ENCODE measurements at places on chromosomes 16 and 17. TPM values are rescaled to one million over a fixed set of nuclear protein-coding genes. Genes with fewer than 3 reads are reported as not detected.

DNA sequence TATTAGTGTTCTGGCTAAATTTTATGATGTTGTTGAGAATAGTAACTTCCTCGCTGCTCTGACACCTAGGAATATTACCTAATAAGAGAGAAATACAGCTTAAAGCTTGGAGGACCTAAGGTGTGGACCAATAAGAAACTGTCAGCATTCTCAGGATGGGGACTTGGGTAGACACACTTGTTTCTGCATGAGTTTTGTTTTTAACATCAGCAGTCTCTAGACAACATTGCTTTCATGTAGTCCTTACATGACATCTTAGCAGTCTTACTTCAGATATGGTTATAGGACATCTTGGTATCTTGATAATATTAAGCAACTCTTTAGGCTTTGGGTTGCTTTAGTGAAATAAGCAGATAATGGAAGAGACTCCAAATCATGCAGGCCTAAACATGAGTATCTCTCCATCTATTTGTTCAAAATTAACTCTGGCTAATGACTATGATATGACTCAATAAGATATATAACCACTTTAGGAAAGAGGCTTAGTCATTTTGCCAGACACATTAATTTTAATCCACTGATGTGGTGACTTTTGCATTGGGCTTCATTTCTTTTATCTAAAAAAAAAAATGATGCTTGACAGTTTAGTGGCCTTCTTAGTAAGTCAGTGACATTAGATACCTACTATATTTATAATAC lies 84.5 kb downstream of the WNT3 start:
- no peaks in the 10 kb centered on the region for H3K4me1 ChIP-seq
- H3K36me3 ChIP-seq: peaks cover 6% of the 10 kb centered on the region
- H3K27ac ChIP-seq: no peak overlapping the region
- no peak overlapping the region for H3K4me3 ChIP-seq
- no peak for DNase-seq

DNA sequence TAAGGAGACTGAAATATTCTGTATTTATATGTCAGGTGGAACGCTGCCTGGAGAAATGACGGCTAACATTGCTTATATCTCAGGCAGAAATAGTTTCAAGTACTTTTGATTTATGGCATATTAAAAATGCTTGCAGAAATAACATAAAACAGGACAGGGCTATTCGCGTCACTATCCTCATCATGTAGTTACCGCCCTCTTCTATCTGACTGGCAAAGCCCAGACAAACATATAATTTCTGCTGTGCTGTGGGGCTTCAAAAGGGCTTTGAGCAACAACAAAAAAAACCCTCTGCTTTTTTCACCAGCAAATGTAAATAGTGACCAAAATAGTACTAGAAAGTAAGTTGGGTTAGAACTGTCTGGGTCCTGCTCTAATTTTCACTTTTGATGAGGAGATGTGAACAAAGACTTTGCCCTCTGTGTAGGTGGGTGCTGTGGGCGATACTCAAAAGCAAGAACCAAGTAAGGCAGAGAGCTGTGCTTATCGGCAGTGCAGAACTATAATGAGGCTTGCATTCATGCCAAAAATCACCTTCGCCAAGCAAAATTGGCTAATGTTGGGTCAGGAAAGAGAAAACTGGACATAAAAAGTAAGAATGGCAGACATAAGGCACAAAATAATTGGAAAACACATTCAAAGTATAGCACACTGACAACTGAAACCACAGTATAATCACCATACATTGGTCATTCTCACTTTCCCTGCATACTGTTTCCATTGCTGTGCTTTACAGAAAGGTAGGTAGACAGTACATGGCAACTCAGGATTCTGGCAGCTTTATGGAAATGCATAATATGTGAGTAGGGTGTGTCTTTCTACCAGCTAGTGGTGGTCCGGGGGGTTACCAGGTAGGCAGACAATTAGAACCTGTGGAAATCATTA lies 151.2 kb upstream of the AXIN2 start:
- no peaks in the 10 kb centered on the region for H3K36me3 ChIP-seq
- DNase-seq: no peak
- no peaks in the 10 kb centered on the region for H3K27me3 ChIP-seq
- no peak overlapping the region for H3K27ac ChIP-seq
- H3K4me1 ChIP-seq: peaks cover 4% of the 10 kb centered on the region
- H3K4me3 ChIP-seq: no peak overlapping the region

DNA sequence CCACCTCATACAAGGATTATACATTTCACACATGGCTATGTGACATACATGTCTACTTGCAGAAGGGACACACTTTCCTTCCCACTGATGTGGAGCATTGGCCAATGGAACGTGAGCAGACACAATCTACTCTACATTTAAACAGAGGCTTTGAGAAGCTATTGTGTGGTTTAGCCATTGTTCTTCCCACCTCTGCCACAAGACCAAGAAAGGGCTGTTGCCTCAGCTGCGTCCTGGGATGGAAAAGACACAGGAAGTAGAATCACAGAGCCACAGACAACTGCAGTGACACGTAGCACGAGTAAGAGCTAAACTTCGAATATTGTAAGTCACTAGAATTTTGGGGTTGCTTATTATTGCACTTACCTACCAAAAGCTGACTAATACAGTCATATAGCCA lies 33.3 kb downstream of the PRKCB start:
- H3K27ac ChIP-seq: peak overlapping the region; percentile 78
- H3K27me3 ChIP-seq: no peaks in the 10 kb centered on the region
- DNase-seq: no peak

DNA sequence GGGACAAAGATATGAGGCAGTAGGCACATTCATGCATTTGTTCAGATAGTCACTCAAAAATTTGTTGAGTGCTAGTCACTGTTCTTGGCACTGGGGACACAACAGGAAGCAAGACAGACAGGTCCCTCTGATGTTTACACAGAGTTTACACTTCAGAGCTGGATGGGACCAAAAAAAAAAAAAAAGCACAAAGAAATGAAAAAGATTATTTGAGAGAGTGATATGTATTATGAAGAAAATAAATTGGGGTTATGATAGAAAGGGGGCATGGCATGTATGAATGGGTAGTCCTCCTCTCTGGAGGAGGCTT lies 3.5 kb upstream of the YPEL2 start:
- H3K27ac ChIP-seq: peak overlapping the region; percentile 6
- H3K36me3 ChIP-seq: peaks cover 2% of the 10 kb centered on the region
- peaks cover 3% of the 10 kb centered on the region for H3K27me3 ChIP-seq
- peaks cover 26% of the 10 kb centered on the region for H3K4me1 ChIP-seq
- no peak for DNase-seq

- no peak for DNase-seq
- H3K4me1 ChIP-seq: peaks cover 11% of the 10 kb centered on the region
- H3K27ac ChIP-seq: peak within 1 kb of the TSS; percentile 25
- H3K36me3 ChIP-seq: no peaks in the 10 kb centered on the region
Observed at GRCh38 chr17:61452301-61453290, at the start of gene TBX4. TSS of gene TBX4 (plus strand) at chr17:61452422. CDS start at chr17:61456491, 4,069 bp downstream.

Gene CACNG3
- total RNA-seq: not detected

Gene SPATA33
- 9.8 TPM for total RNA-seq

DNA sequence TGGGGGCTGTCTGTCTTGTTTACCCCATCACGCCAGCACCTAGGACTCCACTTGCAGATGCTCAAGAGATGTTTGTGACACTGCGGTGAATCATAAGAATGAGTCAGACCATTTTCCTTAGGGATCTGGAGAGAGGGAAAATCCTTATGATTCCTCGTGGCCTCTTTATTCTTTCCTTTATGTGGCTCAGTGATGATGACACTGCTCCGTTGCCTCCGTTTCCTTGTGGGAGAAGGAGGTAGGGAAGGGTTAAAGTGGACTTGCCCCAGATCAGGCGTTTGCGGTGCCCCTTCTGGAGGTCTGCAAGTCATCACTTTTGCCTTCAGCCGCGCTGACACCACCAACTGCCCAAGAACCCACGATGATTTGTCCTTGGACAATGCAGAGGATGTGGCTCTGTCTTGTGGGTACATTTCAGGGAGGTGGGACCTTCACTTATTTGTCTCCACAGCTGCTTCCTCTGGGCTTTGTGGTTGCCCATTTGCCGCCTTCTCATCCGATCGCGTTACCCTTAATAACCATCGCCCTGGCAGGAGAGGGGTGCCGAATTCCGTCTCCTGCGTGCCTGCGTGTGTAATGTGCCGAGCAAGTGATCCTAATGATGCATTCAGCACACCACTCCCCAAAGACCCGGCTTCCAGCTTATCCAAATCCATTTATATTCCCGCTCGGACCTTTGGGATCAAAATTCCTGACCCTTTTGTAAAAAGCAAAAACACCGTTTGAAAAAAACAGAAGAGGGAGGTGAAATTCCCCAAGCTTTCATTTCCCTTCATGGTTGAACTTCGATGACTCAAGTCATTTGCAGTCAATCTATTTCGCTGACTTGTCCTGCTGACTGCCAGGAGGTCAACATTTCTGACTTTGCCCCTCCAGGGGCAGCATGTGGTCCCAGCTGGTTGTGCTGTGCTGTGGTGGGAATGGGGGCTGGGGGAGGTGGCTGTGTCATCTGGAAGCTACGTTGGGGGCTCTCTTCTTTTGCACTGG lies 87.2 kb upstream of the IRX3 start:
- no peak for DNase-seq
- no peak overlapping the region for H3K27ac ChIP-seq
- no peaks in the 10 kb centered on the region for H3K36me3 ChIP-seq
- H3K4me1 ChIP-seq: peaks cover 4% of the 10 kb centered on the region

DNA sequence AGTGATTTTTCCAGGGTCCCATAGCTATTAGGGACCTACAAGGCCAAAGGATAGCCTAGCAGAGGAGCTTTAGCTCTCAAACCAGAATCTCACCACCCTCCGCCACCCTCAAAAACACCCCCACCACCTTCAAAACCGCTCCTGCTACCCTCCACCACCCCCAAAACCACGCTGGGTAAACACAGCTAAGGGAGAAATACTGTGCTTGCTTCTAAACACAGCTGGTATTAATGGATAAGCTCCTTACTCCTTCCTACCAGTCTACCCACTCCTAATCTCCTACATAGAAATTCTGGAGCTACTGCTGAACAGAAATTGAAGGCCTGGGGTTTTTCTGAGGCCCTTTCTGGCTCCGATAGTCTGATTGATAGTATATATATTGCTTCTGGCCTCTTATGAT lies 2.2 kb upstream of the LPCAT2 start:
- H3K27ac ChIP-seq: no peak overlapping the region
- no peak overlapping the region for H3K4me3 ChIP-seq
- H3K27me3 ChIP-seq: peaks cover 28% of the 10 kb centered on the region

DNA sequence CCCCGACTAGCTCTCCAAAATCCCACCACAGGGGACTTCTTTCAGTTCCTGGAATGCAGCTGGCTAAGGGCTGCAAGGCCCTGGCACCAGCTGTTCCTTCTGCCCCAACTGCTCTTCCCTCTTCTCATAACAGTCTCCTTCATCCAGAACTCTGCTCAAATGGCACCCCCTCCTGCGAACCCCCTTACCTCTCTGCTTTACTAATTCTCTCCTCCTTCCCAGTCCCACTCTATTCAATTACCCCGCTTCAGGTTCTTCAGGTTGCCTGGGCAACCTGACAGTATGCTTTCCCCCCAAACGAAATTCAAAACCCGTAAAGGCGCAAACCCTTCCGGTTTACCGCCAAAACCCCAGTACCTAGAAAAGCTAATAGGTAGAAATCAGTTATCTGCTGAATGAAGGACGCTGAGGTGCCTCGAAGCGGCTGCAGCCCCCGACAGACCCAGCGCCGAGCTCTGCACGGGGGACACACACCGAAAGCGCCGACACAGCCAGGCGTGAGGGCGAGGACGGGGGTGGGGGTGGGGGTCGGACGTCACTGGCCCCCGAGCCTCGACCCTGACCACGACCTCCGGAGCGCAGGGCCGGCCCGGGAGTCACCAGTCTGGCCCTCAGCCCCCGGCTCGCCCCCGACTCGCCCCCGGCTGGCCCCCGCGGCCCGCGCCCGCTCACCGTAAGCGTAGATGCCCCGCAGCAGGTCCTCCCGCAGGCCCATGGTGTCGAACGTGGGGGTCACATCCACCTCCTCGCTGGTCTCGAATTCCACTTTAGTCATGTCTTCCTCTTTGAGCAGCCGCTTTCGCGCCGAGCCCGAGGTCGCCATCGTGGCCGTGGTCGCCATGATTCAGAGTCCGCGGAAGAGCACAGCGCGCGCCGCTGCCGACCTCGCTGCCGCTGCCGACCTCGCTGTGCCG lies 550 bp downstream of the EIF4A3 start:
- H3K36me3 ChIP-seq: peaks cover 13% of the 10 kb centered on the region
- no peak for DNase-seq
- H3K27me3 ChIP-seq: no peaks in the 10 kb centered on the region
- H3K27ac ChIP-seq: peak overlapping the region; percentile 97
- H3K4me1 ChIP-seq: peaks cover 22% of the 10 kb centered on the region

Gene NOMO2
- 72.1 TPM for total RNA-seq

- no peaks in the 10 kb centered on the region for H3K4me1 ChIP-seq
- H3K27me3 ChIP-seq: no peaks in the 10 kb centered on the region
- no peaks in the 10 kb centered on the region for H3K36me3 ChIP-seq
- H3K4me3 ChIP-seq: no peak overlapping the region
- DNase-seq: no peak
Observed at GRCh38 chr16:82603784-82604411, 22.9 kb upstream of the CDH13 start.

- no peaks in the 10 kb centered on the region for H3K4me1 ChIP-seq
- peaks cover 4% of the 10 kb centered on the region for H3K36me3 ChIP-seq
- DNase-seq: peak; percentile 32
- no peak overlapping the region for H3K27ac ChIP-seq
Observed at GRCh38 chr17:60971515-60972369, 294.1 kb downstream of the BCAS3 start.

DNA sequence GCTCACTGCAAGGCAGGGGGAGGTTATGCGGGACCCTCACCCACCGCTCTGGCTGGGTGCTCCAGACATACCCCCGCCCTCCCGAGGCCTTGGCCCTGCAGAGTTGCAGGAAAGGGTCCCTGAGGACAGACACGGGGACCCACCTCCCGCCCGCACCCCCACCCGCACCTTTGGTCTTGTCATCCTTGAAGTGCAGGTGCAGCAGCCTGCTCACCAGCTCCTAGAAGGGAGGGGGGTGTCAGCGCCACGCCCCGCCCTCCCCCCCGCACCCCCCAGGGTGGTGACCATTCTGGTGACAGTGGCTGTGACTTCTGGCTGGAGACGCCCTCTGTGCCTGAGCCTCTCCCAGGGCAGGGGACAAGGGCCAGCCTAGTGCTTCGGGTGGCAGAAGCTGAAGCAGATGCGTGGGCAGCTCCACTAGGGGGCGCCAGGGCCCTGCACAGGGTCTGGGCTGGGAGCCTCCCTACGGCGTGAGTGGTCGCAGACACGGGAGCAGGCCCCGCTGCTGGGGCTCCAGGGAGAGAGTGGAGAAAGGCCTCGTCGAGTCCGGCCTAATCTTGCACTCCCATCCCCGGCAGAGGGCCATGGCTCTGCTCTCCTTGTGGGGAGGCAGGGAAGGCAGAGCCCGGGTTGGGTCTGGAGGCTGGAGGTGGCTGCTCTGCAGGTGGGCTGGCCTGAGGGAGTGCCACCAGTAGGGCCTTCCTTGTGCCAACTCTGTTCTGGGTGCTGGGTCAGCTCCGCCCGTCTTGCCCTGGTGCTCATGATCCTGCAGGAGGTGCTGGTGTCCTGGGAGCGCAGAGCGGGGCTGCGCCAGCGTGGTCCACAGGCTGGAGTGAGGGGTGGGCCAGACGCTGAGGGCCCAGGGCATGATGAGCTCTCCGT lies 2.7 kb downstream of the CENPX start:
- no peaks in the 10 kb centered on the region for H3K27me3 ChIP-seq
- peaks cover 13% of the 10 kb centered on the region for H3K4me1 ChIP-seq
- peak overlapping the region; percentile 16 for H3K4me3 ChIP-seq

Gene G6PC1
- not detected for total RNA-seq

Gene PDIA2
- not detected for total RNA-seq

All from activated naive CD8-positive, alpha-beta T cell treated with anti-CD3 and anti-CD28 coated beads, Interleukin-2, amount 10 ng/mL, durations not matched to agents 7 days and 5 days (primary cell).